ENCODE measurements at places on chromosomes 11 and 22.
A peak's percentile ranks its signal among the peaks of the same experiment; 100 is the strongest.

GRCh38 chr22:16819249-16819648, 6.0 kb downstream of the XKR3 start:
- DNase-seq = peak; percentile 9

- no peak for DNase-seq
Measured at GRCh38 chr11:110097459-110098012, 4.3 kb downstream of the ZC3H12C start.

DNA sequence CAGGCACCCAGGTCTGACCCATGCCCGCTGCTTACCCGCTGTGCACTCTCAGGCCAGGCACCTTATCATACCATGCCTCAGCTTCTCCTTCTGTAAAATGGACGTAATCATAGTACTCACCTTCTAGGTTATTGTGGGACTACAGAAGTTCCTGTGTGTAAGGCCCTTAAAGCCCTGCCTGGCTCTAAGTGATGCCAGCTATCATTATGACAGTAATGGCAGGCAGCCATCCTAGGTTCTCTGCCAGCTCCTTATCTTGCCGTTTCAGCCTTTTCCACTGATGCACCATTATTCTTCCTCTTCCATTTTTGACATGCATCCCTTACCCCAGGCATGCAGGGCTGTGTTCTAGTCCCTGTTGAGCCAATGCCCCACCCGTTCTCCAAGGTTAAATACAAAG, 57.9 kb downstream of the DBX1 start:
- DNase-seq = peak; percentile 87

- no peak for DNase-seq
Measured at GRCh38 chr11:61406067-61406466, 13.7 kb downstream of the TMEM216 start.

GRCh38 chr11:105719073-105719822, 109.4 kb downstream of the GRIA4 start:
- no peak for DNase-seq

DNA sequence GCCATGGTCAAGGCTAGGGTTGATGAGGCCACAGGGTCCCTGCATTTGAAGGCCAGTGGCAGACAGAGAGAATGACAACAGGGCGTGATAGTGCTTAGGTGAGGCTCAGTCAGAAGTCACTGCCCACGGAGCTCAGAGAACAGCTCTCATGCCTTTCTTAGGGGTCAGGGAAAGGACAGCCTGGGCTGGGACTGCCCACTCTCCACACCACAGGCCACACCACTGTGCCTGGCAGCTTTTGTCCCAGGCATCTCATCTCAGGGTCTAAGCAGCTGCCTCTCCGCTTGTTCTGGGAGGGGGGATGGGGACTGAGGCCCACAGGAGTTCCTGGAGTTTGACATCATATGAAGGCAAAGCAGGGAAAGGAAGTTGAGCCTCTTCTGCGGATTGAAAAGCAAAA, 150.2 kb upstream of the B3GAT1 start:
- no peak for DNase-seq

DNA sequence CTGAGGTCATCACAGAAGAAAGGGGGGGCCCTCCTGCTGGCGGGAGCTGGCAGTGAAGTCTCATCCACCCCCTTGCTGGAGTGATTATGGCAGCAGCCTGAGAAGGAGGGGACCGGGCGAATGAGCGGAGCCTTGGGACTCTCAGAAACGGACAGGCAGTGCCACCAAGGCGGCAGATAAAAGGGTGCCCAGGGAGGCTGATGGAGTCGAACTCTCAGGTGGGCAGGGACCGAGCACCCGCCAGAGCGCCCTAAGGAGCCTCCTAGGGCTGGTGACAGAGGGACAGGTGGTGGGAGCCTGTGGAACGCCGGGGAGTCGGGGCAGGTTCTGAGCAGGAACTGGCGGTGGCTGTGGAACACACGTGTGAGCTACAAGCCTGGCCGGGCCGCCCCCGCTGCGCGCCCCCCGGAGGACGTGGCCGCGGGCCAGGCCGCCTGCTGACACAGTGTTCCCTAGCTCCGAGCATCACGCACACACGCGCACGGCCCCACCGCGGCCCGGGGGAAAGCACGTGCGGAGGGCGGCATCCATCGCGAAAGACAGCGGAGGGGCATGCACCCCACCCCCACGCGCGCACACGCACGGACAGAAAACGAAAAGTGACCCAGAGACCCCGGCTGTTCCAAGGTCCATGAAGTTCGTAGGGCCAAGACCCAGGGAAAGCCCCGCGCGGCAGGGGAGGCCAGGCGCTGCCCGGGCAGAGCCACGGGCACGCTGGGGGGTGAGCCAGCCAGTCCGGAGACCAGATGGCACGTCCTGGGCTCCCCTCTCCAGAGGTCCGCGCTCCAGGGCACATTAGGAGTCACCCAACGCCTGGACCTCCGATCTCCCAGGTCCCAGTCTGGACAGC, 1.0 kb downstream of the VWCE start:
- DNase-seq = peak; percentile 81

DNA sequence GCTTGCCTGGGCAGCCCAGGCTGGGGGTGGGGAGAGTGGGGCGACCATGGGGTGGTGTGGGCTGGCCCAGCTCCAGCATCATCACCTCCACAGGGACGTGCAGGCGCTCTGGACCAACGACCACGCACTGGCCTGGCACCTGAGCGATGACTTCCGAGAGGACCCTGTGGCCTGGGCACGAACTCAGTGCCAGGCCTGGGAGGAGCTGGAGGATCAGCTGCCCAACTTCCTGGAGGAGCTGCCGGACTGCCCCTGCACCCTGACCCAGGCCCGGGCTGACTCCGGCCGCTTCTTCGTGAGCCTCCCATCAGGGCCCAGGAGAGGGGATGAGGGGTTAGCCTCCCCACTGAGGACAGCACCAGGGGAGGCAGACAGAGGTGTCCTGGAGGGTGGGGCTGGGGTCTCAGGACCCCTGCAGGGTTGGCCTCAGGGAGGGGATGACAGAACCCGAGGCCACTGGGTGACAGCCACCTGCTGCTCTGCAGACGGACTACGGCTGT, 3.8 kb downstream of the SUSD2 start:
- DNase-seq = no peak

- no peak for DNase-seq
Measured at GRCh38 chr11:15196704-15197103, 82.0 kb downstream of the INSC start.

GRCh38 chr22:42986115-42986514, 28.8 kb downstream of the PACSIN2 start:
- no peak for DNase-seq

- no peak for DNase-seq
Measured at GRCh38 chr11:67291481-67292381, 2.6 kb downstream of the ANKRD13D start.

DNA sequence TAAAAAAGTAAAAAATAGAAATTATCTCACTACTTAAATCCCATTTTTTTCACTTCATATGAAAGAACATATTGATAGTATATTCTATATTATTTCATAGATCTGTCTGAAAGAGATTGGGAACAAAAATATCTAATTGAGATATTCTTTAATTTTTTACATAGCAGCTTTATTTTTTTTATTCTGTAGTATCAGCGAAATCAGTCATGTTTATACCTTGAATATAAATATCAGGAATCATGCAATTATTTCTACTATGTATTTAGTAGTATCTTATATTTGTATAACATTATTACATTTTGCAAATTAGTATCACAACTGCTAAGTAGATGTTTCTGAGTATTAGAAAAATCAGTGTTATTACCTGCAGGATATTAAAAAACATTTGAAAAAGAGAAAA, 20.4 kb downstream of the C11orf54 start:
- no peak for DNase-seq

DNA sequence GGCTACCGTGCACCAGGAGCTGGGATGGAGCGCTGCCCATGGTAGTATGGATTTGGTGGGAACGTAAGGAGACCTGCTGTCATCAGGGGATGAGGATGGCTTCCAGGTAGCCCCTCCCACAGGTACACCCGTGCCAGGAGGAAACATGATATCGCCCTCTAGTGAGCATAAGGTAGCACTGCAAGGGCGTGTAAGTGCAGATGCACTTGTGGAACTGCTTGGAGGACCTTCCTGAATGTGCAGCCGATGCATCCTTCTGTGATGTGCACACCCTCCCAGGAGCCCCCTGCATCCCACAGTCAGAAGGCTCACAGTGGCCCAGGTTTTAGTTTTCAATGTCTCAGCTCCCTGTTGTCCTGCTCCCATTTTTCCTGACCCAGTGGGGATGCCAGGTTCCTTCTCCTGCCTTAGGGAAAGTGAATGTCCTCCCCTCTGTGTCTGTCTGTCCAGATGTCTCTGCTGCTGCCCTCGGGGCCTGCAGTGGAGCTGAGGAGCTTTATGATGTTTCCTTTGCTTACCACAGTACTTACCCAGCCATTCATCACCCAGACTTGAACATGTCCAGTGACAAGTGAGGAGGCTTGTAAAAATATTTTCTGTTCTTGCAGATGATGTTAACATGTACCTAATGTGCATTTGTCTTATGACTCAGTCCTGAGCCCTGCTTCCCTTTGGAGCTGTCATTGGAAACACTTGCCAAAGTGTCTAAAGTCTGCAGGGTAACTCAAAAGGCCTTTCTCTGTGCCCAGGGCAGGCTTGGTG, 49.2 kb downstream of the DBX1 start:
- DNase-seq = peak; percentile 75

DNA sequence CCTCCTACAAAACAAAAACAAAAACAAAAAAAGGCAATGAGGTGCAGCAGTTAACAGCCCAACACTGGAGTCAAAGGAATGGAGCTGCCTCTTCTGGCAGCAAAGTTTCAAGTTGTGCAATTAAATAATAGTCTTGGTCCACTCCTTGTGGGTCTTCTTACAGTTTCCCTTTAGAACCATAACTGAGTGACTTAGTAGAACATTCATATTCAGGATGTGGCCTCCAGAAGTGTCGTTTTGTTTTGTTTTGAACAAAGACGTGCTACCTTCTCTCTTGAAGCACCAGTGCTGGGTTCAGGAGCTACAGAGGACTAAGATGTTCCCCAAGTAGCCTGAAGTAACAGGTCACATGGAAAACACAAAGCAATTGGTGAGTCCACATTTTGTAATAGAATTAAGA, 2.0 kb upstream of the JAML start:
- no peak for DNase-seq

GRCh38 chr11:116910847-116911246, 73.4 kb upstream of the APOA1 start:
- DNase-seq = no peak

GRCh38 chr11:1755344-1755691, 4.9 kb upstream of the IFITM10 start:
- no peak for DNase-seq

GRCh38 chr11:110311783-110312579, 15.6 kb upstream of the RDX start:
- DNase-seq = peak; percentile 50

DNA sequence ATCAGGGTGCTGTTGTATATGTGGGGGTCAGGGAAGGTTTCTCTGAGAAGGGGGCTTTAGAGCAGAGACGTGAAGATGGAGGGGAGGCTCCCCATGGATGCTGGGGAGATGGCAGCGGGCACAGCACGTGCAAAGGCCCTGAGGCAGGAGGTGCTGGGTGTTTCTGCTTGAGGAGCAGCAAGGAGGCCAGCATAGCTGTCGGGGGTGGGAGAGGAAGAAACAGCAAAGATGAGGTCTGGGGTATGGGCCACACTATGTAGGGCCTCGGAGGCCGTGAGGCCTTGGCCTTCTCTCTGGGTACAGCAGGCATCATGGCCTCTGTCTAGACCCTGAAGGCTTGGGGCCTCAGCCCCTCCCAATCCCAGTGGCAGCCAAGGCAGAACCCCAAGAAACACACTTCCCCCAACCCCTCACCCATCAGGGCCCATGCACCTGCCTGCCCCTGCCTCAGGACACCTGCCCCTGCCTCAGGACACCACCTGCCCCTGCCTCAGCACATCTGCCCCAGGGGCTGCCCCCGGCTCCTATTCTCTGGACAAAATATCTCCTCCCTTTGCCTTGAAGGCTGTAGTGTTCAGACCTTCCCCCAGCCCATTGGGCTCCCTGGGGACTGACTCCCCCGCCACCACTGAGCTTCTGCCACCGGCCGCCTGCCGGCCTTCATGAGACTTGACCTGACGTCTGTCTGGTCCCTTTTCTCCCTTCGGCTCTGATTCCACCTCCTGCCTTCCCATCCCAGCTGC, 6.2 kb downstream of the ALDH3B1 start:
- DNase-seq = no peak

DNA sequence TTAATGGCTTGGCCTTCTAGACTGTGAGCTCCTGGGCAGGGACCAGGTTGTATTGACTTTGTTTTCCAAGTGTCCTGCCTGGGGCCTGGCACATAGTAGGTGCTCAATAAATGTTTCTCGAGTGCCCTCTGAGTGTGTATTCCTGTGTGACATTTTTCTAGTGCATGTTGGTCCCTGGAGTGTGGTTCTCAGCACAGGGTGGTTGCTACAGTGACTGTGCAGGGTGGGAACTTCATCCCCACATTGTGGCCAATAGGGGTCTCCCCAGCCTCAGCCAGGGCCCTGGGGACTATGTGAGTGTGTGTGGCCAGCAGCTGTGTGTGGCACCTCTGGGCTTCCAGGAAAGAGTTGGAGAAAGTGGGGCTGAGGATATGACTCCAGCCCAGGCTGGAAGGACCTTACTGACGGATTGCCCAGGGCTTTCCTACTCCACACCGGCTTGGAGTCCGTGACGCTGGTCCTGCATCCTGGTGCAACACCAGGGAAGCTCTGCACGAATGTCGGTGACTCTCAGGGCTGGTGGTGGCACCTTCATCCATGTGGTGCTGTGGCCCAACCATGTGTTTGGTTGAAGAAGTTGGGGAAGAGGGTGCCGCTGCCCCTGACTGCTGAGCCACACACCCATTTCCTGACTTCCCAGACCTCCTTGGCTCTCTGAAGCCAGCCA, 9.0 kb upstream of the MARK2 start:
- peak; percentile 72 for DNase-seq

GRCh38 chr11:14242187-14242586, 116.8 kb downstream of the RRAS2 start:
- no peak for DNase-seq

- no peak for DNase-seq
Measured at GRCh38 chr22:40982482-40983385, 31.6 kb downstream of the RBX1 start.

- DNase-seq = no peak
Measured at GRCh38 chr11:45089251-45089650, 57.2 kb upstream of the PRDM11 start.

DNA sequence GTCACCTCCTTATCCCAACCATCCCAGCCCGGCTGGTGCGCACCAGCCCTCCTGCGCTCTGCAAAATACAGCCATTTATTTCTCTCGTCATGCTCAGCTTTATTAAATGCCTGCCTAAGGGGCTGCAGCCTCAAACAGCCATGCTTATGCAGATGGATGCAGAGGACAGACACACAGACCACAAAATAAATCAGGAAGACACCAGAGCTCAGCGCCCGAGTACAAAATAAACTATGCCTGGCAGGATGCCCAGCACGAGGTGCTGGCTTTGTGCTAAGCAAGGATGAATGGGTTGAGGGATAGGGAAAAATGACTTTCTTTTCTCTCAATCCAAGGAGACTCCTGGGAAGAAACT, 70.5 kb downstream of the RPUSD4 start:
- peak; percentile 28 for DNase-seq

DNA sequence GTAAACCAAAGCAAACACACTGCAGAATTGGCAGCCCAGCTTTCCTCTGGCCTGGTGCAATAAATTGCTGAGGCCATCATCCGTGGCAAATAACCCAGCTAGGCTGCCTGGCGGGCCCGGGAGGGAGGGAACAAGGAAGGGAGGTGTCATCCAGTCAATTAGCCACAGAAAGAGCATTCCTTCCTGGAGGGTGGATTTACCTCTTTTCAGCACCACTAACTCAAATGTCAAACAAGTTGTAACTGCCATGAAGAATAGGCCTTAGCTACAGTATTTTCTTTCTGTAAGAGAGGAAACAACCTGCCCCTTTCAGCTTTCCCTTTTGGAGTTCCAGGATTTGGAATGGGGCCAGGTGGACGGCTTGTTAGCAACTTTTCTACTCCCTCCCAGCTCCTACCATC, 163.8 kb upstream of the BDNF start:
- DNase-seq = no peak

GRCh38 chr11:117795638-117796455, 1.2 kb downstream of the DSCAML1 start:
- no peak for DNase-seq
